G401 (cell line): ENCODE measurements at places on chromosomes 11 and 22. TPM values are rescaled to one million over a fixed set of nuclear protein-coding genes. Genes with fewer than 3 reads are reported as not detected.

DNA sequence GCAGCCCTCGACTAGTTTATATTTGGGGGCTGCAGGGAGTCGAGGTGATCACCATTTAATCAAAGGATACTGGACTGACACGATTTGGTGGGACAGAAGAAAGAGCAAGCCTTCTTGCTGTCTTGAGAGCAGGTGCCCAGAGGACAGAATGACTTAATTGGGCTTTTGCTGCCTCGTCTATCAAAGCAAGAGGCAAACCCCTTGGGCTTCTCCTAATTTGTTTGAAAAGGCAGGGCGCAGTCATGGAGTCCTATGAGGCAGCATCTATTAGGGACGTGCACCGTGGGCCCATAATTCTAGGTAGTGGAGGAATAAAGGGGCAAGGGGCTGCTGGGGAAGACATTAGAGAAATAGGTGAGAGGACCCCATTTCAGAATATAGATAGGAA, 1411.3 kb downstream of the TBC1D22A start:
- no peak for DNase-seq

- peak; percentile 9 for DNase-seq
Observed at GRCh38 chr11:23797624-23798419, 699.0 kb upstream of the LUZP2 start.

DNA sequence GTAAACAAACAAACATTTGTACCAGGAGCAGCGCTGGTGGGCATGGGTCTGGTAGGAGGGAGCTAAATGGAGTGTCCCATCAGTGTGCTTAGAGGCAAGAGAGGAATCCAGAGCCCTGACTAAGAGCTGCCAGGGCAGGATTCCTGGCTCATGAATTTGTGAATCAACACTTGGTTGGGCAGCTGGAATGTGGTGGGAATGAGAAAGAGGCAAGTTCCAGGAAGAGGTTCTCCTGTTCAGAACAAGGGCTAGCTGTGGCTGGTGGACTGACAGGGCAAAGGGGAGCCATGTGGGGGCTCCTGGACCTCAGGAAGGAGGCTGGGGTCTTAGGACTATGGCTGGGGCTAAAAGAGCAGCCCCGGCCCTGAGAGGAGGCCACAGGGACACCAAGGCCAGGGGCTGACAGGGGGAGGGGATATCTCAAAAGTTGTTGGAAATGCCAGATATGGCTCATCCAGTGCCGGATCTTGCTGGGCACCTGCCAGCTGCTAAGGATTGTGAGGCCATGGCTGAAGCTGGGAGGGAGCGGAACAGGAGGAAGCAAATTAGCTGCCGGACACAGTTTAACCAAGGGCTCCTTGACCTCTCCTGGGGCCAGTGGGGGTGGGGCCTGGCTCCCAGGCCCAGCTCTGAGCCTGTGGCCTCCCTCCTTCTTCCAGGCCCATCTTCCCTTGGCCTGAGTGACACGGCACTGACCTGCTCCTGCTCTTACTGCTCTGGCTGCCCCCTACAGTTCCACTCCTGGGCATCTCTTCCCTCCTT, 14.6 kb upstream of the P2RY6 start:
- no peak for DNase-seq

GRCh38 chr11:12205330-12205729, 94.9 kb downstream of the MICAL2 start:
- DNase-seq: no peak

DNA sequence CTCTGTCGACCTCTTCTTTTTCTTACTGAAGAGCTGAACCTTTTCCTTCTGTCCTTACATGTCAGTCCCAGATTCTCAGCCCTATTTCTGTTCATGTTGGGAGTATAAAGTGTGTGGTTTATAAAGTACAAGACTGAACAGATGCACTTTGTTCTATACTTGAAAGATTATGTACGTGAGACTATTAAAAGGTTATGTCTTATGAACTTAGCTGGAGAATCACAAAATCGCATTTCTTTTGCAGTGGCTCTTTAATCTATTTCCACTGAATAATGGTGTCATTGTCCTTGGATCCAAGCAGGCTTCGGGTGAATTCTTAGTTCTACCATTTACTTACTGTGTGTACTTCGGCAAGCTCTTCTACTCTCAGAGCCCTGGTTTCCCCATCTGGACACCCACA, 558.4 kb downstream of the TMEM135 start:
- DNase-seq: no peak

- DNase-seq: no peak
Observed at GRCh38 chr11:115030166-115030565, 351.8 kb downstream of the NXPE2 start.

DNA sequence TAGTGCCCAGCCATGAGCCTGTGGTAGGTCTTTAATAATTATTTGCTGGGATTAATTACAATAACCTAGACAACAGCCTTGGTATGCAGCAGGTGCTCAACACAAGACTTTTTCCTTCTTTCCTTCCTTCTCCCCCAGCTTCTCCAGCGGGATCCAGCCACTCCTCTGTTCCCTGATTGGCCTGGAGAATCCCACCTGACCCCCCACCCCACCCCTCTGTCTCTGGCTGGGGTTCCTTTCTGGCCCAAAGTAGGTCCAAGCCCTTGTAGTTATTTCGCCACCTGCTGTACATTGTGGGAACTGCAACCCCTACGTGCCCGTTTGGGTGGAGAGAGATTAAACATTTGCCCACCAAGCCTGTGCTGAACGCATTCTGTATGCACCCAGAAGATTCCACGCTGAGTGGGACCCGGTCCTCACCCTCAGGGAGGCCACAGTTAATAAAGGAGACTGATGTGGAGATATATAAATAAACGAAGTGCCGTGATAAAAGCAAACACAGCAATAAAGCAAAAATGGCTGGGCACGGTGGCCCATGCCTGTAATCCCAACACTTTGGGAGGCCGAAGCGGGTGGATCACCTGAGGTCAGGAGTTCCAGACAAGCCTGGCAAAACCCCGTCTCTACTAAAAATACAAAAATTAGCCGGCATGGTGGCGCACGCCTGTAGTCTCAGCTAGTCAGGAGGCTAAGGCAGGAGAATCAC, 32.1 kb upstream of the DGKZ start:
- peak; percentile 56 for DNase-seq

DNA sequence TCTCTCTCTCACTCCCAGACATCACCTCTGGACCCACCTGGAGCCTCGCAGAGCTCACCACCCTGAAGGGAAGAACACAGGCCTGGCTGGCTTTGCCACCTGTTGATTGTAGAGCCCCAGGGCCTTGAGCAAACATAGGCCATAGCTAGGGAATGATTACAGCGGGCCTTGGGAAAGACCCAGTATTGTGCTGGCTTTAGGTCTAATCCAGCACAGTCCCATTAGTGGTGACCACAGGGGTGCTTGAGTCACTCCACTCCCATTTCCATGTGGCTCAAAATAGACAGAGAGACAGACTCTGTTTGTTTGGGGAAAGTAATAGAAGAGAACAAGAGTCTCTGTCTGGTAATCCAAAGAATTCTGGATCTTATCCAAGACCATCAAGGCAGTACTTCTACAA, 42.7 kb upstream of the FAM181B start:
- no peak for DNase-seq

DNA sequence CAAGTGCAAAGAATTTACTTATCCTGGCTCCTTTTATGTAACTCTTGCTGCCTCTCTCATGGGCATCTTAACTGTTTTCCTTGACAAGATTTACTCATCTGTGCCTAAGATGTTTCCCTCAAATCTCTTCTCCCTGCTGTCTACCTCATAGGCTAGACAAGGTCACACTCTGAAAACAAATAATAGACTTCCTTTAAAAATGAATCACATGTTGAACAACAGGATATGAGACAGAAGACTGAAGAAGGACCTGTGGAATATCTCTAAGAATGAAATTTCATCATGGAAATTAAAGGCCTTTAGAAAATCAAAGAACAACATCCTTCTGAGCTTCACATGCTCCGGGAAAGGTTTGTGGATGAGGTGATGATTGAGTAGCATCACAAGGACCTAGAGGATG, 6.0 kb upstream of the SCGB2A2 start:
- DNase-seq: no peak

DNA sequence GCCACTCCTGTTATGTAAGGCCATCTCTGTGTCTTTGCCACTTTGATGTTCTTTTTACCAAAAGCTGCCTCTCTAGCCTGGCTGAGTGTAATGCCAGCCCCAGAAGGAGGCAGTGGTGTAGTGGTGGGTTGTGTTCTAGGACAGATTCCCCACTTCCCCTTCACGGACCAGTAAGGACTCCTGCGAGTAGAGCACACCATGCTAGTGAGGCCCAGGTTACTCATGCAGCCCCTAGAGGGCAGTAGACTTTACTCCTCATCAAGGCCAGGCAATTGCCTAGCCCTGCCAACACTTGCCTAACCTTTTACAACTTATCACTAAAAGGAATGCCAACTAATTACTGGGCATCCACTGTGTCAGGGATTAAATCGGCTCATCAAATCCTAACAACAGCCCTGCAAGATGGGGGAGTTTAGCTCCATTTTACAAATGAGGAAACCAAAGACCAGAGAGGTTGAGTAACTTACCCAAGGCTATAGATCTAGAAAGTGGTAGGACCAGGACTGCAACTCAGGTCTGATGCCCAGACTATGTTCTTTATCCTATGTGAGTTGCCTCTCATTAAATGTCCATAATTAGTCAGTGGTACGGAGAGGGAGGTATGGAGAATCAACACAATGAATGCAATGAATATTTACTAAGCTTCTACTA, 75.3 kb downstream of the APIP start:
- peak; percentile 3 for DNase-seq

GRCh38 chr22:29830585-29830984, 7.5 kb downstream of the ASCC2 start:
- DNase-seq: peak; percentile 38

- DNase-seq: no peak
Observed at GRCh38 chr11:108084811-108085210, 36.6 kb upstream of the ACAT1 start.

GRCh38 chr11:115201111-115201792, 303.0 kb downstream of the CADM1 start:
- no peak for DNase-seq

GRCh38 chr11:135008001-135008405, 596.0 kb upstream of the B3GAT1 start:
- DNase-seq: no peak

- no peak for DNase-seq
Observed at GRCh38 chr22:20438427-20438677, 727 bp upstream of the SCARF2 start.

DNA sequence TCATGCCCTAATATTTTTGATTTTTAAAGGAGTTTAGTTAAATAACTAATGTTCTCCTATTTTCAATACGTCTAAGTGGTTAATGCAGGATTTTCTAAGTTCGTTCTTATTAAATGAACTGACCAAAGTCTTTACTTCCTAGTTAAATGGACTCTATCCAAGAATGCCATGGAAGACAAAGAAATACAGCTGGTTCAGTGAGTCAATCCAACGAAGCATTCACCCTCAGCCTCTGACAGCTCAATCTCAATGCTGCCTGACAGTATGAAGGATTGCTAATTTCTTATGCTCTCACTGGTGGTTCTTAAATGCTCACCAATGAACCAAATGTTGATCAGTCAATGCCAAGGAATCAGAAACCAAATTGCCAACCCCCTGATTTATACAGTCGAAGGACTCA, 219.4 kb downstream of the CADM1 start:
- DNase-seq: no peak

DNA sequence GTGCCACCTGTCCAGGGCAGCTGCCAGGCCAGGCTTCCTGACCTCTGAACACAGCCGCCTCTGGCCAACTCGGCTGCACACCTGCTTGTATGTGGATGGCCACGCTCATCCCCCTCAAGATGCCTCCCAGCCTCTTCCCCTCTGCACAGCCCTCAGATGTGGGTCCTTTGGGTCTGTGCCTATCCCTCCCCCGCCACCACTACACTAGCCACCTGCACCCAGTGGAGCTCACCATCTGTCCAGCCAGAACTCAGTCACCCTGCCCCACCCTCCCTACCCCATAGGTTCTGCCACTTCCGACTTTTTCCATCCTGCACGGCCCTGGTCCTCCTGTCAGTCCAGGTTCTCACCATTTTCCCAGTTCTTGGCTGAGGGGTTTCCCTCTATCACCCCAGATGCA, 44.6 kb downstream of the PHF21B start:
- DNase-seq: no peak

DNA sequence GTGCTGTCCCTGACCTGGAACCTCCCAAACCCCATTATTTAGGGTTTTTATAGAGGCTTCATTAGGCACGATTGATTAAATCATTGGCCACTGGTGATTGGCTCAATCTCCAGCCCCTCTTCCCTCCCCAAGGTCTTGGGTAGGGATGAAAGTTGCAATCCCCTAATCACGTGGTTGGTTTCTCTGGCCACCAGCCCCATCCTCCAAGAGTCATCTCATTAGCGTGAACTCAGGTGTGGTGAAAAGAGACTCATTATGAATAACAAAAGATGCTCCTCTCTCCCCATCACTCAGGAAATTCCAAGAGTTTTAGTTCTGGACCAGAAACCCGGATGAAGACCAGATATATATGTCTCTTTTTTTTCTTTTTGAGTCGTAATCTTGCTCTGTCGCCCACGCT, 7.6 kb upstream of the MARK2 start:
- DNase-seq: no peak

Gene SCUBE1
- total RNA-seq: 10.4 and 28.9 TPM in 2 replicates

Gene MMP13
- not detected in 2 replicates for total RNA-seq

Gene GP1BB
- 3.2 and 4.7 TPM in 2 replicates for total RNA-seq

Gene PRR5L
- total RNA-seq: 1.8 TPM in 1 of 2 replicates, not detected in the other

Gene FXYD6
- not detected in 2 replicates for total RNA-seq

Gene PAMR1
- 0.31 TPM in 1 of 2 replicates, not detected in the other for total RNA-seq

Gene ELFN2
- total RNA-seq: under 0.01 TPM in 1 of 2 replicates, not detected in the other
